Activated T-cell treated with anti-CD3 and anti-CD28 coated beads, Interleukin-2, amount 50 U/mL, for 72 hours (primary cell): ENCODE measurements at places on chromosomes 12 and 14.
A peak's percentile ranks its signal among the peaks of the same experiment; 100 is the strongest.

DNA sequence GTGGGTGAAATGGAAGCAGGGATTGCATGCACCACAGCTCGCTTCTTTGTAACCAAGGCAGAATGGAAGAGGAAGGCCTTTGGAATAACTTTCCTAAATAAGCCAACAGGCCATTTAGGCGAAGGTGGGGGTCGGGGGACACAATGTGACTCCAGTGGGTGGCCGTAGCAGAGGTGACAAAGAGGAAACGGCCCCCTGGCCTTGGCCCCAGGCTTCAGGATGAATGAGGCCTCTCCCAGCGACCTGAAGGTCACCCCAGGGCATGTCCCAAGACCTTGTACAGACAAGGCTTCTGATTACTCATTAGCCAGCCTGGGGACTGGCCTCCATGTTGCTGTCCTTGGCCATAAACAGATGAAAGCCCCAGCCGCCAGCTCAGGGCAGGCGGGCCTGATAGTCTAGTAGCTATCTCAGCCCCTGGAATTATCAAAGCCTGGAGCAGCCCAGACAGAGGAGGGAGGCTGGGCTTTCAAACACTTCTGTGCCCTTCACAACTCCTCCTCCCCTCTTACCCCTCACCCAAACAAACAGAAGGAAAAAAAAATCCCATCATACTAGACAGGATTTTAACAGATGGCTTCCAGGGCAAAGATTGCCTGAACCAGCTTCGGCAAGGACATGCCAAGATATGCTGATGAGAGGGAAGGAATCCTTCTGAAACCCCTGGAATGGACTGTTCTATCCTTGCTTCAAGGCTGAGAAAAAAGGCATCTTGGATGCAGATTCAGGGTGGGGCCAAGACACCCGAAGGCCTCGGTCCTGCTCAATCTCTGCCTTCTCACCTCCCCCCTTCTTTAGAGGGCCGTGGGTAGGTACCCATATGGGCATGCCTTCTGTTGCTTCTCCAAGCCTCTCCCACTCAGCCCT is 142.3 kb upstream of the PARP11 start:
- DNase-seq = no peak

DNA sequence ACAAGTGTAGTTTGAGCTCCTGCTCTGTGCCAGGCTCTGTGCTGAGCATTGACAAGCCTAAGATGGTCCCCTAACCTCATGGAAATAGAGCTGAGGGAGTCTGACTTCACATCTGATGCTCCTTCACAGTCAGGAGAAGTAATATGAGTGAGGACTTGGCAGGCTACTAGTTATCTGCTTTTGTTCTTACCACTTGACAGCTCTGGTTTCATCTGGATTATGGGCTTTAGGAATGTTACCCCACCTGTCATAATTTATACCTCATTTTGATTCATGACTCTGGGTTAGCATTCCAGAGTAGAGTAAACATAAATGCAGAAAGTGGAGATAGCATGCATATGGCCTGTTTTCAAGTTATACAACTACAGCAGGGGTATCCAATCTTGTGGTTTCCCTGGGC is 40.5 kb downstream of the ATP6V1D start:
- DNase-seq = no peak

- no peak for DNase-seq
Observed at GRCh38 chr12:61530456-61530855, 729.7 kb upstream of the USP15 start.

GRCh38 chr12:15837141-15837790 is 44.9 kb upstream of the STRAP start:
- no peak for DNase-seq

- no peak for DNase-seq
Observed at GRCh38 chr12:43210485-43211192, 341.4 kb downstream of the ADAMTS20 start.

DNA sequence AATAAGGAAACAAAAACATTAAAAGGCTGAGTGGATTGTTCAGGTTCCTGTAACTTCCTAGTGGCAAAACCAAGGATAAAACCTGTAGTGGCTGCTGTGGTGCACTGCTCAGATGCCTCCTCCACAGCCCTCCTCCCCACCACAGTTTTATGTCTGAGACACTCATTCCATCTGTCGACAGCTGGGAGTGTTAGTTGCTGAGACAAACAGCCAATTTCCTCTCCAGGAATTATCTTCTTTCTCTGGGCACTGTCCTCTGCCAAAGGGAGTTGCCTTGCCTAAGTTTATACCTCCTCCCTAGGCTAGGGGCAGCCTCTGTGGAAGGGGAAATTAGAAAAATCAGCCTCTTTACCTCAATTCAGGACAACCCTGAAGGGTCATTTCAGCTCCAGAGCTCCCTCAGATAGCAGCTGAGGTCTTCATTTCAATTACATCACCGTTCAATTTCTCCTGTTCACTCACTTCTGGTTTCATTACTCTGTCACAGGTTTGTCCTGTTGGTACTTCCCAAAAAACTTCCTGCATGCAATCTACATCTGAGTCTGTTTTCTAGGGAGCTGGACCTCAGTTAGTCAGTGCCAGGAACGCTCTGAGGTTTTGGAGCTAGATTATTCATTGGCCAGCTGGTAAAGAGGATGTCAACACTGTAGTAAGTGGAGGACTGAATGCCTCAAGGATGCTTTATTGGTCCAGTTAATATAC is 74.9 kb upstream of the ATP2B1 start:
- no peak for DNase-seq

DNA sequence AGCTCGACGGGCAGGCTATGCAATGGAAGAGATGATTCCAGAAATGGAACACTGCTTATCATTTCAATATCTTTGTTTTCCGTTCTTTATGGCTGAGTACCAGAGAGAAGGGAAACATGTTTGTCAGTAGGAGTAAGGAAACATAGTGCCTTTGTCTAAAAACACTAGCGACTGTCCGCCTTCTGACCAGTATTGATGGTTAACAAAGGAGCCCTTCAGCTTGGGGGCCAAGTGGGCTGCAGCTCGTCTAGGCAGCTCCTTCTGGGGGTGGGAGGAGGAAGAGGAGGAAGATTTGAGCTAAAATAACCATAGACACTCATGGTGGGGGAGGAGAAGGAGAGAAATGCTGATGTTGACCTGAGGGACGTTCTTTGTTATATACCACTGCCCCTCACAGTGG is 15.0 kb downstream of the COQ5 start:
- DNase-seq = no peak

DNA sequence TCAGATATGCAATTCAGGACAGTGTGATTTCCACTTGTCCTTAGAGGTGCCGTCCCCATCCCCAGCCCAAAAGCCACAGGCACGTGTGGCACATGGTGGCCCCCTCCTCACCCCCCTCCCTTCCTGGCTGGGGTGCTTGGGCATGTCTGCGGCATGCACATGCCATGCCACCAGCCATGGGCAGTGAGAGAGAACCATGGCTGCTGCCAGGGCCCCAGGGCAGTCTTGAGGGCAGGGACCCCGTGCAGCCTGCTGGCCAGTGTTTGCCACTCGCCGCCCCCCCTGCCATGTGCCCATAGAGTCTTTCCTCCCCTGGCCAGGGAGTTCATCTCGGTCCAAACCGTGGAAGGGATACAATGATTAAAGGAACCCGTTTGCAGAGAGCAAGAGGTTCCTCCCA is 41.5 kb downstream of the TNFAIP2 start:
- DNase-seq = no peak

DNA sequence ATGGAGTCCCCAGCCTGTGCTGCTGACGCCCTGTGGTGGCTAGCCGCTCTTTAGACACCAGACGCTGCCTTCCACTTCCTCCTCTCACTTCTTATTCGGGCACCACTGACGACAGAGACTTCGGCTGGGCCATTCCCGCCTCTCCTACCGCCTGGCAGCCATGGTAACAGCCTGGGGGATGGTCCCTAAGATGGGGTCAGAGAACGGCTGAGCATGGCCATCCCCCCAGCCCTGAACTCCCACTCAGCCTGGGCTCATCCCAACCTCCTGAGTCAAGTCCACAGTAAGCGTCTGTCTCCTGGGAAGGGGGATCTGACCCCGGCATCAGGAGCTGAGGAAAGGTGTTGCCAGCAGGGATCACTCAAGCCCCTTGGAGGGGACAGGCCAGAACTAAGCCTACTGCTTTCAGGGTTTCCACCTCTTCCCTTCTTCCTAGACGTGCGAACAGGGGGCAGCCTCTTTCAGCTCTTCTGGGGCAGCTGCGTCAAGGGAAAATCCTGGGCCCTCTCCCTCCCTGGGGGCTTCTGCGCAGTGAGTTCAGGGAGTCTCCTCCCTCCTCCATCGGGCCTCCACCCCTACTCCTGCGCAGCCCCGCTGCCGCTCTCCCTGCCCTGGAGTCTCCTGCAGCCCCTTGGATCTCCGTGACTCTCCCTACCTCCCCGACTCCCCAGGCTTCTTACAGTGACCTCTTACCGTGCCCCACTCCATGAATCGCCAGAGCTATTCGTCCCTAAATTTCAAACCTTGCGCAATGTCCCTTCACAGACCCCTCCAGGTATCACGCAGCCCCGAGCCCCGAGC is 643 bp upstream of the TAMALIN start:
- DNase-seq = no peak

DNA sequence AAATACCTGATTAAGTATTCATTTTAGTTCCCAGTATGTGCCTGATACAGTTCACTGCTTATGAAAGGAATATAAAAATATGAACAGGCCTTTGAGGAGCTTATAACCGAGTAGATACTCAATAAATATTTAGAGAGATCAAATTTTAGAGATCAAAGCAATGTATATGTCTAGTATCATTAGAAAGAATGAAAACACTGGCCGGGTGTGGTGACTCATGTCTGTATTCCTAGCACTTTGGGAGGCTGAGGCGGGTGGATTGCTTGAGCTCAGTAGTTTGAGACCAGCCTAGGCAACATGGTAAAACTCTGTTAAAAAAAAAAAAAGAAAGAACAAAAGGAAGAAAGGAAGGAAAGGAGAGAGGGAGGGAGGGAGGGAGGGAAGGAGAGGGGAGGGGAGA is 113.2 kb upstream of the EEA1 start:
- no peak for DNase-seq

- DNase-seq = no peak
Observed at GRCh38 chr12:122043476-122043875, 21.8 kb downstream of the BCL7A start.

DNA sequence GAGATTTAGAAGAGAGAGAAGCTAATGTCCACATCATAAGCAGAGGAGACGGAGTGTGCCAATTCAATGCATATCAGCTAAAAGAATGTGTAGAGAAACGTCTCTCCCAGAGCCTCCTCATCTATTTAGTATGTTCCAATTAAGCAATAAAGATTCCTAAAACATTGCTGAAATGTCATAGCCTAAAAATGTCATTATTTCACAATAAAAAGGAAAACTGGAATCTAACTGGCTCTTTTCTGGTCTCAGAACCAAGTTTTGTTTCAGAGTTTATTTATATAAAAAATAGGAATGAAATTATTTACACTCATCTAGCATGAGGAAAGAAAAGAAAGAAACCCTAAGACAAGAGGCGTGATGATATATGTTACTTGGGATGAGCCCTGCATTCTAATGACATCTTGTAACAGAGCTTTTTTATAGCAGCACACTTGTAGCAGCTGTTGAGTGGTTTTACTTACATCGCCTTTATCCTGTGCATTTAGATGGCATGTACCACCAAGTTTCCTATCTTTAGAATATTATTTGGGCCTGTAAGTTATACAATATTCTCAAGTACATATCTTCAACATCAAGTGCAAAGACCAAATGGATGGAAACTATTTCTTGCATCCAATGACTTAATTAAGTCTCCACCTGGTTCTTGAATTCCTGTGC is 266.3 kb upstream of the PRKD1 start:
- no peak for DNase-seq

GRCh38 chr12:13270817-13271216 is 74.3 kb downstream of the EMP1 start:
- no peak for DNase-seq

- no peak for DNase-seq
Observed at GRCh38 chr12:54135621-54136350, 53.0 kb downstream of the SMUG1 start.

- peak; percentile 73 for DNase-seq
Observed at GRCh38 chr12:50224026-50224692, 57.0 kb upstream of the CERS5 start.

GRCh38 chr12:104930388-104931326 is 27.4 kb downstream of the SLC41A2 start:
- DNase-seq = peak; percentile 67

DNA sequence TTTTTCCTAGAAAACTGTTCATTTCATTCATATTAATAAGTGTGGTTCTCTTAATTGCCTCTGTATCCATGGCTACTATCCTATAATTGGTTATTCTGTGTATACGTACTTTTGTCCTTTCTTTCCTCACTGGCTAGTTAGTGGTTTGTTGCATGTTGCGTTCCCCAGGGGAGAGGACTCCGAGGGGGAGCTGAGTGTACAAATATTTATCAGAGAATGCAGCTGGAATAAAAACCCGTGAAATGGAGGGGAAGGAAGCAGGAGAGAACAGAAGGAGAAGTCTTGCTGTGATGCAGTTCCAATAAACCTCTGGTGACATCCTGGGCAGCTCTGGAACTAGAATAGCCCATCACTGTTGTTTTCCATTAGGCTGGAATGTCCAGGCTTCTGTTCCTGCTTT is 117.1 kb upstream of the RGS6 start:
- DNase-seq = no peak

DNA sequence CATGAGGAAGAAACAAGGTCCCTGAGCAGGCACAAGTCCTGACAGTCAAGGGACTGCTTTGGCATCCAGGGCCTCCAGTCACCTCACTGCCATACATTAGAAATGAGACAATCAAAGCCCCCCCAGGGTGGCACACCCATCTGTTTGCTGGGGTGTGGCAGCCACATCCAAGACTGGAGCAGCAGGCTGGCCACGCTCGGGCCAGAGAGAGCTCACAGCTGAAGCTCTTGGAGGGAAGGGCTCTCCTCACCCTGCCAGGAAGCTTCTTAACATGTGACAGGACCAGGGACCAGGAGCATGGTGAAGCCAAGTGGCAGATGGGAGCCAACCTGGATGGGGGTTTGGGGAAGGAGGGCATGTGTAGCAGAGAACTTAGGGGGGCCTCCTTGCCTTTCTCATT is 10.0 kb downstream of the CACNB3 start:
- no peak for DNase-seq

- DNase-seq = no peak
Observed at GRCh38 chr14:21096438-21096837, 2.0 kb downstream of the ZNF219 start.

GRCh38 chr12:115801871-115802270 is 475.6 kb downstream of the MED13L start:
- DNase-seq = no peak

GRCh38 chr12:25785134-25785533 is 173.3 kb upstream of the RASSF8 start:
- DNase-seq = no peak

DNA sequence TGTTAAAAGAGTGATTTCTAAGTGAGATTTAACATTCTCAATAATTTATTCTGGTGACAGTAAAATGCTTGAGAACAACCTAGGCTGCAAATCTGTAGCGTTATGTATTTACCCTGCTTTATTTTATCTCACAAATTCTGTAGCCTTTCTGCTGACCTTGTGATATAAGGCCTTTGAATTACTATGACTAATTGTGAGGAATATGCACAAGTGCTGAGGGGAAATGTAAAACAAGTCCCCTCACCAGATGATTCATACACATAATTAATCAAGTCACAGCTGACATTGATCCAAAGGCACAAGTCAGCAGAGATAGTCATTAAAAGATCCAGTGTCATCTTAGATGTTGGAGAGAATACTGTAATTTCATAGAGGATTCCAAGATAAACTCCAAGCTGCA is 992.7 kb upstream of the USP15 start:
- no peak for DNase-seq

- no peak for DNase-seq
Observed at GRCh38 chr12:16881986-16882570, 276.1 kb upstream of the LMO3 start.
